ENCODE measurements at places on chromosomes 11 and 22. TPM values are rescaled to one million over a fixed set of nuclear protein-coding genes. Genes with fewer than 3 reads are reported as not detected.

The APOL5 gene
- total RNA-seq, result not detected

DNA sequence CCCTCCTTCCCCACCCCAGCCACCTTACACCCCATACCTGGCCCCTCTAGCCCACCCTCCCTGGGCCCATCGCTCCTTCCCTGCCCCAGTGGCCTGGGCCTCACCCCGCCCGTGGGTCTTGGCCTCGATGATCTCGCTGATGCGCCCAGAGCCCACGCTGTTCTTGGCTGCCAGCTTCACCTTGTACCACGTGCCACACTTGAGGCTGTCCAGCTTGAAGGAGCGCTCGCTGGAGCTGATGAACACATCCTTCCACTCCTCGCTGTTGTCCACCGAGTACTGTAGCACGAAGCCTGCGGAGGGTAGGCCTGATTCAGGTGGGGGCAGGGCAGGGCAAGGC lies 110.1 kb downstream of the CEP164 start:
- DNase-seq, result no peak

DNA sequence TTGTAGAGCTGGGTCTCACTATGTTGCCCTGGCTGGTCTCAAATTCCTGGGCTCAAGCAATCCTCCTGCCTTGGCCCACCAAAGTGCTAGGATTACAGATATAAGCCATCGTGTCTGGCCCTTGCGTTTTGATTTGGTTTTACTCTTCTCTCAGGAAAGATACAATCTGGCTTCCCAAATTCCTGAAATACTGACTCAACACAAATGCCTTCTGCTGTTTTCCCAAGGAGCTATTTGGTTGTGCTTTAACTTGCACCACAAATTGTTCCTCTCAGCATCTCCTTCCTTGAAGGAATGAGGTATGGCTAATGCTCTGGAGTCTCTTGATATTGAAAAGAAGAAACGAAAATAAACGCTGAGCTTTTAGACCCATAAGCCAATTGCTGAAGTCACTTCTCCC lies 110.0 kb upstream of the PAX6 start:
- no peak for DNase-seq

GRCh38 chr22:44782363-44782963 lies 30.1 kb downstream of the ARHGAP8 start:
- DNase-seq, result no peak

- no peak for DNase-seq
These were observed 69.0 kb downstream of the TIMP3 start for GRCh38 chr22:32870474-32870873.

GRCh38 chr11:121421149-121421901 lies 30.8 kb upstream of the SORL1 start:
- no peak for DNase-seq

The NLRP14 gene
- total RNA-seq, result not detected

The LIMK2 gene
- 13.1 TPM for total RNA-seq

DNA sequence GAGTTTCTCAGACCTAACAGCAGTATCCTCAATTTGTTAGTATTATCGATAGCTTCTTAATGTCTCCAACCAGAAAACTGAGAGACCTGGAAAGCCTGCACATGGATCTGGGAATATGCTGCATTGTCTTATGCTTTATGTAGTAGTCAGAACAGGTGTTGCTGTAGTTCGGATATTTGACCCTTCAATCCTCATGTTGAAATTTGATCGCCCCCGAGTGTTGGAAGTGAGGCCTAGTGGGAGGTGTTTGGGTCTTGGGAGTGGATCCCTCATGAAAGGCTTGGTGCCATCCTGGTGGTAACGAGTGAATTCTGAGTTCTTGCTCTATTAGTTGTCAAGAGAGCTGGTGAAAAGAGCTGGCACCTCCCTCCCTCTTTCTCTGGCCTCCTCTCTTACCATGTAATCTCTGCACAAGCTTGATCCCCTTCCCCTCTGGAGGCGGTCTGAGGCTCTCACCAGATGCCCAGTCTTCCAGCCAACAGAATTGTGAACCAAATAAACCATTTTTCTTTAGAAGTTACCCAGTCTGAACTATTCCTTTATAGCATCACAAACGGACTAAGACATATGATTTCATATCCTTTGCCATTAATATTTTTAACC lies 227.1 kb downstream of the DDX10 start:
- DNase-seq, result no peak

The TRMT2A gene
- 24.0 TPM for total RNA-seq

- DNase-seq, result no peak
These were observed 12.8 kb downstream of the CD82 start for GRCh38 chr11:44578279-44578678.

The FOLR2 gene
- total RNA-seq, result 11.7 TPM

The HDHD5 gene
- 39.6 TPM for total RNA-seq

DNA sequence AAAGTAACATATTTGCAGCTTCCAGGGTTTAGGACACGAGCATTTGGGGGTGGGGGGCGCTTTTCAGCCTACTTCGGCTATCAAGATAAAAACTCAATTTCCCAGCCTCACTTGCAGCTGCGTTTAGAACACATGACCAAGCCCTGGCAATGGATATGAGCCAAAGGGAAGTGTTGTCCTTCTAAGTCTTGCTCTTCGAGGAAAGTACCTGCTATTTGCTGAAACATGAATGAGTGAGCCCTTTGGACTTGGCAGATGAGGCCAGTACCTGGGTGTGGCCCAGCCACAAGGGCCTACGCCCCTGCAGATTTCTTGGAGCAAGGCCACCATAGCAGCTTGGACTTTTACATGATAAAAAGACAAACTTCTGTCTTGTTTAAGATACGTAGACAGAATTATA lies 60.2 kb upstream of the SORL1 start:
- DNase-seq, result no peak

DNA sequence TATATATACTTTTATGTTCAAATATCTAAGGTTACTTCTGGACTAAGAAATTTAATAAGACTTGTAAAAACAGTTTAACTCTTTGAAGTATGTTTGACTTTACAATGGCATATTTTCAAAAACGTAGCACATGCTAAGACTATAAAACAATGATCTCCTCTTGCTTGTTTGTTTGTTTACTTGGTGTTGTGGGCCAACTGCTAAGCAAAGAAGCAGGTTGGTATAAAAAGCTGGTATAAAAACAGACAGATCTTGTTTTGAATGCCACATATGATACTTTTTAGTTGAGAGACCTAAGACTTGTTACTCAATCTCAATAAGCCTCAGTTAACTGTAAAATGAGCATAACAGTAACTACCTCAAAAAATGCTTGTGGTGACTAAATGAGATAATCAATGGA lies 1206.3 kb downstream of the LRRC4C start:
- DNase-seq, result no peak

DNA sequence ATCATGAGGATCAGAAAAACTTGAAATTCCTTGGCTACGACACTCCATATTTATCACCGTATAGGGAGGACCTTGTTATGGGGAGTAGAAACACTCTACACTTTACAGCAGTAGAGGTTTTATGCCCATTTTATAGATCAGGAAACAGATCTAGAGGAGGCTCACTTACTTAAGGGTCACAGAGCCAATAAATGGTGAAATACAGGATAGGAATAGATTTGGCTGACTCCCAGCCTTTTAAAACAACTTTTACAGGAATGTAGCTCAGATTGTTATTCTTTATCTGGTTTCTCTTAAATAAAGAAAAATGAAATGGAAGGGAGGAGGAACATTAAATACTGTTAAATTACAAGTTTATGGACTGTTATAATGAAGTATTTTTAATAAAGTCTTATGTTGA lies 14.8 kb downstream of the FBXO7 start:
- no peak for DNase-seq

The CRYBA4 gene
- total RNA-seq, result not detected

The B3GAT1 gene
- total RNA-seq, result 0.27 TPM

The YPEL4 gene
- total RNA-seq, result 0.59 TPM

DNA sequence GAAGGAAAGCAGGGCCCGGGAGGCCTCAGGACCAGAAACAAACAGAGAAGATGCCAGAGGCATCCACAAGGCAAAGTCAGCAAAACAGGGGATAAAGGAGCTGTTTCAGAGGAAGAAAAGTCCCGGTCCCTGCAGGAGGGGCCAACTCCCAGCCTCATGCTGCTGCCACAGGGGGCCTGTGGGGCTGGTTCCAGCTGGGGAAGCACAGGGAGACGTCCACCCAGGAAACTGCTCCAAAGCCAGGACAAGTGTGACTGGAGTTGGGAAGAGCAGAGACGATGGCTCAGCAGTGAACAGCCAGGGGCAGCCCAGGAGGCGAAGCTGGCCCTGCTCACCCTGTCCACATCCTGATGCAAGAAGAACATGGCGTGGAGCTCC lies 454.4 kb downstream of the BRD1 start:
- peak; percentile 35 for DNase-seq

GRCh38 chr22:24429411-24430365 lies 2.3 kb downstream of the ADORA2A start:
- no peak for DNase-seq

The UBASH3B gene
- total RNA-seq, result 4.2 TPM

GRCh38 chr11:118274186-118274585 lies 10.1 kb upstream of the MPZL2 start:
- DNase-seq, result no peak

DNA sequence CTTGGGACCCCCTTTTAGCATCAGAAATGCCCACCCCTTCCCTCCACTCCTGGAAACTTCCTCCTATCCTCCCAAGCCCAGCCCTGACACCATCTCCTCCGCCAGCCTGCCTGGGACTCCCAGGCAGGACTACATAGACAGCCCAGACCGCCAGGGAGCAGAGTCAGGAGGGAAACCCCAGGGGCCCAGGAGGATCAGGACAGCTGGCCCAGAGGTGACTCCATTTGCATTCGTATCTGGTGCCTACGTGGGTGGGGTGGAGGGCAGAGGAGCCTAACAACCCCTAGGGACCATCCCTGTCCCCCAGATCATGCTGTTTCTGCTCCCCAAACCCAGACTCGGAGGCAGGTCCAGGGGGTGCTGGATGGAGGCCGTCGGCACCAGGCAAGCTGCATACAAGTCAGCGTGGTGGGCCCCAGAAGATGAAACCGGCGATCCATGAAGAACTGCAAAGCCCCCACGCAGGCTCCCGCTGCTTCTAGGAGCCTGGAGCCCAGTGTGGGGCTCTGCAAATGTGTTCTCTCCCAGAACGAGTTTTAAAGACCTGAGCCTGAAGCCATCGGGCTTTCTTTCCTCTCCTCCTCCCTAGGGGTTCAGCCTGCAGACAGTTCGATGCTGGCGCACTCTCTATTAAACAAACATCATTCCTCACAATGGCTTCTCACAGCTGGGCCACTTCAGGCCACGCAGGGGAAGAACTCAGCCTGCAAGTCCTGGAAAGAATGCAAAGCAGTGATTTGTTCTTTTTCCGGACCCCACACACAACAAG lies 1506.8 kb downstream of the BRD1 start:
- peak; percentile 31 for DNase-seq

The ACTN3 gene
- total RNA-seq, result 0.11 TPM

DNA sequence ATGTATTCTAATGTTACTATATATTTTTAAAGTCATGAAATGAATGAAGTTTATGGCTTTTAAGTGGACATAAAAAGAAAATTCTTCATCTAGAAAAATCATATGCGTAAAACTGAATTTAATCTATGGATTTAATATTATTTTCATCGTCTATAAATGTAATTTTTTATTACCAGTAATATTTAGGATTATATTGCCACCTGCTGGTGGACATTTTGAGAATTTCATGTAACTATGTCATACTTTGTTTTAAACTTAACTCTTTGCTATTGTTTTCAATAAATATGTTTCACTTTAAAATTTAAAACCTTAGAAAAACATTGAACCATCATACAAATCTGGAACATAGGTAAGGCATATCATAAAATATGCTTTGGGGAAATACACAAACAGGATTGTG lies 66.5 kb upstream of the CEP126 start:
- no peak for DNase-seq

- DNase-seq, result peak; percentile 59
These were observed at the start of gene SLC22A12 for GRCh38 chr11:64590763-64591221. TSS of gene SLC22A12 (plus strand) at chr11:64591220. CDS start at chr11:64591557, 337 bp downstream.

The BTBD10 gene
- 31.3 TPM for total RNA-seq

DNA sequence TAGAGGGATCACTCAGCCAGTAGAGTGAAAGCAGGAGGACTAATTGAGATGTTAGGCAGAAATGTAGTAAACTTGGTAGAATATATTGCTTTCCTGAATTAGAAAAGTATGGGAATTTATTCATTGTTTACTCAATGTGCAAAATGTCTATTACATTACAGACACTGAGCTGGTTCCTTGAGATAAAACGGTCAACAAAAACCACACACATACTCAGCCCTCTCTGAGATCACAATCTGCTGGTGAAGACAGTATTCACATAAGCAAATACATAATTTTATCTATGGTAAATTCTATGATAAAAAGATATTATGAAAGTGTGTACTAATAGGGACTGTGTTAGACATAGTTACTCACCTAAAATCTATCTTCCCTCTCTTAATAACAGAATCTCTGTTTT lies 833.5 kb downstream of the KCNA4 start:
- no peak for DNase-seq

GRCh38 chr11:113282898-113283437 lies 31.4 kb upstream of the TTC12 start:
- DNase-seq, result no peak

GRCh38 chr11:76656571-76657081 lies 13.9 kb downstream of the LRRC32 start:
- peak; percentile 57 for DNase-seq

The KCNQ1 gene
- total RNA-seq, result 43.0 TPM

- DNase-seq, result peak; percentile 69
These were observed 48.9 kb downstream of the RTL6 start for GRCh38 chr22:44449061-44449682.

- peak; percentile 93 for DNase-seq
These were observed 873 bp upstream of the SCO2 start for GRCh38 chr22:50526108-50526833.

DNA sequence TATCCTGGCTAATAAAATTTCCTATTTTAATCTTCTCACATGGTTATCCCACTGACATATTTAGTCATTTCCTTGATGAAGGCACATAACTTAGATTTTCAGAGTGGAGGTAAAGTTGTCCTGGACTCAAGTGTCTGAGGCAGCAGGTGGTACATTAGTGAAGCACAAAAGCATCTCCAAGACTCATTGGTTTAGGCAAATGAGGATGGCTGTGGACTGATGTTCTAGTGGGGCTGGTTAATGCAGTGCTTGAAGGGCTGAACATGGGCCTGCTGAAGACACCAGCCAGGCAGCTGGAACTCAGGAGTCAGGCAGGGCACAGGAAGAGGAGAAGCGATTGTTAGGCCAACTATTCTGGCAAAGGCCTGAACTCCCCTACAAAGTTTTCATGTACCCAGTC lies 76.3 kb upstream of the SESN3 start:
- no peak for DNase-seq

All from cardiac septum (tissue), 1 donor.